ENCODE measurements at places on chromosomes 7 and 10.
A peak's percentile ranks its signal among the peaks of the same experiment; 100 is the strongest.

DNA sequence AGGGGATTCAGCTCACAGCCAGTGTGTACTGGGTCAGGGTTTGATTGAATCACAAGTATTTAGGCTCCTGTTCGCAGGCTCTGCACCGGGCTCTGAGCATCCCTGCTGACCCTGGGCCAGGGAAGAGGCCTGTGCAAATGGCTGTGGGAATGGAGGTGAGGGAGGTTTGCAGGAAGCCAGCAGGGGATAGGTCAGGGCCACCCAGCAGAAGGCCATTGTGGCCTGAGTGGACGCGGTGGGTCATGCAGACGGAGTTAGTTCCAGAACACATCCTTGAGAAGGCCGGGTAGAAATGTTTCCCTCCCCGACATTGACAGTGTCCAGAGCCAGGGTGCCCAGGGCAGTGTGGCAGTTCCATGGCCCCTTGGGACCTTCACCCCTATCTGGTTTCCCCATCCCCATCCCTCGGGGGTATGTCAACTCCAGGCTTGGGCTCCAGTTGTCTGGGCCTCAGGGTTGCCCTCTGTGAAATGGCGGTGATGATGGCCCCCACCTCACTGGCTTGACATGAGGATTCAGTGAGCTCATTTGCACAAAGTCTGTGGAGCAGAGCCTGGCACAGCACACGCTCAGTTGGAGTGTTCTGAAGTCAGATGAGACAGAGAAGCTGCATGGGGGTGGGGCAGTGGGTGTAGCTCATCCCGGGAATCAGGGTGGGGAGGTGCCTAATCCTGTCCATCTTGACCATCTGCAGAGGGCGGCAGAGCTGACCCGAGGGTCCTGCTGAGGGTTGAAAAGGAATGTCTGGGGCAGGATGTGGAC lies 107.6 kb downstream of the ADCY1 start:
- no peak for DNase-seq

GRCh38 chr7:46900312-46901263 lies 681.3 kb downstream of the TNS3 start:
- no peak for DNase-seq

GRCh38 chr7:116169060-116169459 lies 41.3 kb upstream of the TES start:
- no peak for DNase-seq

- DNase-seq, result no peak
These were observed 13.8 kb downstream of the CYTH3 start for GRCh38 chr7:6258440-6259182.

- DNase-seq, result no peak
These were observed 126.3 kb upstream of the SEC61G start for GRCh38 chr7:54885285-54885684.

- DNase-seq, result no peak
These were observed 315.3 kb downstream of the BMPER start for GRCh38 chr7:34220506-34221185.

- DNase-seq, result no peak
These were observed 151.1 kb downstream of the DGKB start for GRCh38 chr7:14751461-14751860.

- peak; percentile 46 for DNase-seq
These were observed 5.4 kb downstream of the SFR1 start for GRCh38 chr10:104127411-104127810.

DNA sequence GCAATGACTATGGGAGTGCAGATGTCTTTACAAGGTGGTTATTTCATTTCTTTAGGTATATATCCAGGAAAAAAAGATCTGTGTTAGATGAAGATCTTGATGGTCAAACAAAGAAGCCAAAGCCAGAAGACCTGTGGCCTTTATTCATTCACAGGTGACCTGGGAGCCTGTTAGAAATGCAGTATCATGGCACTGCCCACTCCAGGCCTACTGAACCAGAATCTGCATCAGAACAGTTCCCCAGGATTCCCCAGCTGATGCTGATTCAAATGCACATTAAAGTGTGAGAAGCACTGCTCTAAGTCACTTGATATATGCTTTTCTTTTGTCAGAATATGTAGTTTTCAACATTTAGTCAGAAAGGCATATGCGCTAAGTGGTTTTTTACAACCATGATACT lies 251.1 kb downstream of the IPMK start:
- DNase-seq, result no peak

GRCh38 chr7:54831046-54831643 lies 72.1 kb upstream of the SEC61G start:
- DNase-seq, result no peak

GRCh38 chr7:42831718-42832522 lies 80.0 kb downstream of the C7orf25 start:
- peak; percentile 34 for DNase-seq

- no peak for DNase-seq
These were observed 306.2 kb downstream of the FRMD4A start for GRCh38 chr10:14024329-14025202.

DNA sequence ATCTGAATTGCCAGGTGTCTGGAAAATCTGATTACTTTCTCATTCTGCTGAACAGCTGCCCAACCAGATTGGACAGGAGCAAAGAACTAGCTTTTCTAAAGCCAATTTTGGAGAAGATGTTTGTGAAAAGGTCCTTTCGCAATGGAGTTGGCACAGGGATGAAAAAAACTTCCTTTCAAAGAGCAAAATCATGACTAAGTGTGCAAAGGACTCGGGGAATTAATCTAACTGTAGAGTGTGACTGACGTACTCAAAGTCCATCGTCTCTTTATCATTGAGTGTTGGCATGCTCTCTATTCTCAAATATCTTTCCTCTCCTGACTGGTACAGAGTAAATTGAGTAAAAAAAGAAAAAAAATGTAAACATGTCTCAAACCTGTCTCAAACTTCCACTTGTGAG lies 3.3 kb downstream of the NPS start:
- no peak for DNase-seq

GRCh38 chr10:58502956-58503355 lies 9.7 kb upstream of the BICC1 start:
- DNase-seq, result no peak

- peak; percentile 67 for DNase-seq
These were observed 27.3 kb downstream of the AGAP3 start for GRCh38 chr7:151113344-151114150.

DNA sequence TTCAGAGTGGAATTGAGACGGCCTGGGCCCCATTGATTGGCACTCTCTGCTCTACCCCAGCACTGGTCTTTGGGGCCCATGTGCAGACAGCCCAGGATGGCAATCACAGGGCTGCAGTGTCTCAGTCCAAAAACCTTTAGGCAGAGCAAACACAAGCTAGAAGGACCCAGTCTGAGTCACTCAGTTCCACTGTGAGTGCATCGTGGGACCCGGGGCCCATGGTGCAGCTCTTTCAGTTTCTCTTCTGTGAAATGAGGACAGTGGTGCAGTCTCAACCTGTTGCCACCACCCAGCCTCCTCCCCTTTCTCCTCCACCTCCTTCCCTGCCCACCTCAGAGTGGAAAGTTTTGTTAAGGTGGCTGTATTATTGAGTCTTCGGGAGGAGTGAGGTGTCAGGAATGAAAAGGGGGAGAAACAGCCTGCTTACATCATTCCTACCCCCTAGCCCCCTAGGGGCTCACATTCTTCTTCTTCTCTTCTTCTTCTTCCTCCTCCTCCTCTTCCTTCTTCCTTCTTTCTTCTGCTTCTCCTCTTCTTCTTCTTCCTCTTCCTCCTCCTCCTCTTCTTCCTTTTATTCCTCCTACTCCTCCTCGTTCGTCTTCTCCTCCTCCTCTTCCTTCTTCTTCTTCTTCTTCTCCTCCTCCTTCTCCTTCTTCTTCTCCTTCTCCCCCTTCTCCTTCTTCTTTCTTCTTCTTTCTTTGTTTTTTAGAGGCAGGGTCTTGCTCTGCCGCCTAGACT lies 19.5 kb upstream of the CARD11 start:
- no peak for DNase-seq

DNA sequence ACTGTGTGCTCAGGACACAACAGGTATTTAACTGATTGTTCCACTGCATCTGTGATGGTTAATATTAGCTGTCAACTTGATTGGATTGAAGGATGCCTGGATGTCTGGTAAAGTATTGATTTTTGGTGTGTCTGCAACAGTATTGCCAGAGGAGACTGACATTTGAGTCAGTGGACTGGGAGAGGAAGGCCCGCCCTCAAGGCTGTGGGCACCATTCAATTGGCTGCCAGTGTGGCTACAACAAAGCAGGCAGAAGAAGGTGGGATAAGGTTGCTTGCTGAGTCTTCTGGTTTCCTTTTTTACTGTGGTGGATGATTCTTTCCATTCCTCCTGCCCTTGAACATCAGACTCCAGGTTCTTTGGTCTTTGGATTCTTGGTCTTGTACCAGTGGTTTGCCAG lies 137.1 kb upstream of the FAM13C start:
- DNase-seq, result no peak

DNA sequence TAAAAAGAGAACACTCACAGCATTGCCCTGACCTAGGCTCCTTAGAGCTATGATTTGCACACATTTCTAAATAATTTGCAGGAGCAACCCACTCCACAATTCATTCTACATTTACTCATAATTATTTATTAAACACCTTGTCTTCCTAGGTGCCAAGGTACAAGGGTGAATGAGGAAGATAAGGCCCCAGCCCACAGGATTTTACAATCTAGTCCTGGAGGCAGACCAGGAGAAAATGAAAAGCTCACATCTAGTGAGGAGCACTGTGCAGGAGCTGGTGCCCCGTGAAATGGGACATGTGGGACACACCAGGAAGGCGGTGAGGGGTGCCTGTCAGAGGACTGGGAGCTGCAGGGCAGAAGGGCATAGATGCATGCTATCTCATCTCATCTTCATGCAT lies 59.7 kb upstream of the LRRC18 start:
- no peak for DNase-seq

DNA sequence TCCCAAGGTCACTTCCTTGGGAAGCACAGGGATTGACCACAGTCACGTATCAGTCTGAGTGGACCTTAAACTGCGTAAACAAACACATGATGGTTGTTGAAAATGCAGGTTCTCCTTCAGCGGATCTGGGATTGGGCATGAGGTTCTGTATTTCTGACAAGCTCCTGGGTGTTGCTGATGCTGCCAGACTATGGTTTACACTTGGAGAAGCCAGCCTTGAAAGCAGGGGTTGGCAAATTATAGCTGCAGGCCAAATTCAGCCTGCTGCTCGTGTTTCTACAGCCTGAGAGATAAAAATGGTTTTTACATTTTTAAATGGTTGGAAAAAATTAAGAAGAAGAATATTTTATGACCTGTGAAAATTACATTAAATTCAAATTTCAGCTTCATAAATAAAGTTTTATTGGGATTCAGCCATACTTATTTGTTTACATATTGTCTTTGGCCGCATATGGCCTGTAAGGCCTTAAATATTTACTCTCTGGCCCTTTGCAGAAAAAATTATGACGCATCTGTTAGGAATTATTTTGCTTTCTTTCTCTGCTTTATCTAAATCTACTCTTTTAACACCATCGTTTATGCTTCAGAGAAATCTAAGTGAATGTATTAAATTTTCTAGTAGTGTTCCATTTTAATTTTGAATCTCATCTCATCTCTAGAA lies 109.6 kb downstream of the SH2D4B start:
- no peak for DNase-seq

DNA sequence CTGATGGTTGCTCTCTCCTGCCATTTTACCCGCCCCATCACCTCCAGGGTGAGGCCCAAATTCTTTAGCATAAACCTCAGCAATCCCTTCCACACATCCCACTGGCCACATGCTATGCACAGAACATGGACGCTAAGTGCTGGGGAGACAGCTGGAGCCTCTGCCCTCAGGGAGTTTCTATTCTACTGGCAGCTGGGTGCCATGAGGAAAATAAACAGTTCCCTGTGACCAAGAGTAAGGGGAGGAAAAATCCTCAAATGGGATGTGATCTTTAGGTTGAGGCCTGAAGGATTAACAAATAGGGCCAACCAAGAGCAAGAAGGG lies 1.2 kb downstream of the PARP12 start:
- no peak for DNase-seq

DNA sequence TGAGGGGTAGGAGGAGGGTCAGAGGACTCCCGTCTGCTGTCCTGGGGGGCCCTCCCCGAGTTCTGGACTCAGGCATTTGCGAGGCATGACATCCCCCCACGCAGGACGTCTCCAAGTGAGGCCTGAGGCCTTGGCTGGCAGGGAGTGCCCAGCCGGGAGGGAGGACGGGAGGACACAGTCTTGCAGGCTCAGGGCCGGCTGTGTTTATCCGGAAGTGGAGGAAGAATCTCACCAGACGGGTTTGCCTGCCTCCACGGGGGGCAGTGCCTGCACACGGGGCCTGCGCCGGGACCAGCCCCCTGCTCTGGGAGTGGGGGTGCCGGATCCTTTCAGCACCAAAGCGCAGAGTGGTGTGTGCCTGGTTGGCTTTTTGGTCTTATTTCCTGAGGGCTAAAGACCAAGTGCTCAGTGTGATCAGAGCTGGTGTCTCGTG lies 10.9 kb downstream of the PWWP2B start:
- DNase-seq, result peak; percentile 93

DNA sequence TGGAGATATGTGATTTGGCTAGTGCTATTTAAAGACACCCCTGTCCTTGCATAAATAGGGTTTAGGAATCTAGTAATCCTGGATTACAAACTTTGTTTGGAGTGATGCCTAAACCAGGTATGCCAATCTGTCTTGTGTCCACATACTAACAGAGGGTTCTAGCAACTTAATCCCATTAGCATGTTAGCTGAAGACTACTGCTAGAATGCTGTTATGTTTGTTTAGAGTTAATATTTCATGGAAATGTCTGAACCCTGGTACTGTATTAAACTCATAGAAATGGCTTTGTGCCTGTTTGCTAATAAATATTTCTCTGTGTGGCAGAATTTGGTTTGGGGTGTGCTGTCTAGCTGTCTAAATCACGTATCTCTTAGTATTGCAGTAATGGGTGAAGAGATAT lies 150.8 kb downstream of the PFKFB3 start:
- no peak for DNase-seq

GRCh38 chr10:46255801-46256747 lies 30.7 kb upstream of the ANTXRL start:
- peak; percentile 85 for DNase-seq

GRCh38 chr10:74289951-74290350 lies 138.9 kb downstream of the ADK start:
- DNase-seq, result no peak

DNA sequence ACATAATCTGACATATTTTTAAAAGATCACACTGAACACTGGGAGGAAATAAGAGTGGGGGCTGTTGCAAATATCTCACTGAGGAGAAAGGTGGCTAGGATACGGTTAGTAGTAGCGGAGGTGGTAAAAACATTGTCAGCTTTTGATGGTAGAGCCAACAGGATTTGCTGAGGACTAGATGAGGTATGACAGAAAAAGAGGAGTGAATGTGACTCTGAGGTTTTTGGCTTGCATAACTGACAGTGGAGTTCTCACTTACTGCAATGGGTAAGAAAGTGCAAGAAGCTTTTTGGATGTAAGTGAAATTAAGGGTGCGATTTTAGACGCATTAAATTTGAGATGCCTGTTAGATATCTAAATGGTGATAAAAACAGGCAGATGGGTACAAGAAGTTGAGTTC lies 102.0 kb upstream of the MBL2 start:
- DNase-seq, result no peak
